ENCODE measurements at places on chromosomes 3 and 15. TPM values are rescaled to one million over a fixed set of nuclear protein-coding genes. Genes with fewer than 3 reads are reported as not detected.

NAALADL2 gene
- 2.7 TPM for total RNA-seq

CD276 gene
- 36.6 TPM for total RNA-seq

COX17 gene
- total RNA-seq: 12.3 TPM

ZNF445 gene
- 41.6 TPM for total RNA-seq
